ENCODE measurements at places on chromosomes 7 and 10.
A peak's percentile ranks its signal among the peaks of the same experiment; 100 is the strongest.

- DNase-seq: no peak
Observed at GRCh38 chr7:72234086-72234485, 178.1 kb downstream of the CALN1 start.

DNA sequence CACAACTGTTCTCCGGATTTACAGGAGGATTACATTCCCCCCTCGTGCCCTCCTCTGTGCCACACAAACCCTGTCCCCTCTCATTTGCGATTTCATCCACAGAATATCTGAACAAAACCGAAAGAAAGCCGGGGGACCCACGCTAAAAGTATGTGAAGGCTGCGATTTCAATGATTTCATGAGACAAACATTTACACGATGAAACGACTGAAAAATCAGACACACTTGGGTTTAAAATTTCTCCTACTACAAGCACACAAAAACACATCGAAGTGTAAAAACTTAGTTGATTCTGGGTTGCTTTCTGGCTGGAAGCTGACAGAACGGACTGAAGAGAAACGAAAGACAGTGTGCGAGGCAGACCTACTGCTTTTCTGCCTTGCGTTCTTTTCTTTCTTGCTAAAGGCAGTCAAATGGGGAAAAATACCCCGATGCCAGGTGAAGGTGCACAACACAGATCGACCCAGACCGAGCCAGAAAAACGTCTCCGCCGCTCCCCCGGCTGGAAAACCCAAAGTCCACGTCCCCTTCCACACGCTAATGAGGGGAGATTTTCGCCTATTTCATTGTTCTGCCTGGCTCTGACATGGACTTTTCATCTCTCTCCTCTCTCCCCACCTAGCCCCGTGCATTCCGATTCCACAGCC lies 1.2 kb downstream of the HIPK2 start:
- DNase-seq: peak; percentile 27

DNA sequence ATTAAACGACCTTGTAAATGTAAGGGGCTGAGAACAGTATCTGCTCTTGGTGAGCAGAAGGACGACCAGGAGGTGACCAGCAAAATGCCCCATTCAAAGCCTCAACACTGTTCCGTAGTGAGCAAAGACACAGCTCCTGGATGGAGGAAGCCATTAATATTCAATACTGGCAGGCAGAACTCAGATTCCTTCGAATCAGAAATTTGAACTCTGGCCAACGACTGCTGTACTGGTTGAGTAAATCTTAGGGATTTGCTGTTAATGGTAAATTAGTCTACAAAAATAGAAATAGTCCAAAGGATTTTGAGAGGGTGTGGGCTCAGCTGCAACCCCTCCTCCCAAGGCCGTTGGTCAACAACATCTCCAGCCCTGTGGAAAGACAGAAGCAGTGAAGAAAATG lies 130.5 kb upstream of the PFKP start:
- no peak for DNase-seq

GRCh38 chr7:152313831-152314604 lies 121.8 kb downstream of the KMT2C start:
- no peak for DNase-seq

DNA sequence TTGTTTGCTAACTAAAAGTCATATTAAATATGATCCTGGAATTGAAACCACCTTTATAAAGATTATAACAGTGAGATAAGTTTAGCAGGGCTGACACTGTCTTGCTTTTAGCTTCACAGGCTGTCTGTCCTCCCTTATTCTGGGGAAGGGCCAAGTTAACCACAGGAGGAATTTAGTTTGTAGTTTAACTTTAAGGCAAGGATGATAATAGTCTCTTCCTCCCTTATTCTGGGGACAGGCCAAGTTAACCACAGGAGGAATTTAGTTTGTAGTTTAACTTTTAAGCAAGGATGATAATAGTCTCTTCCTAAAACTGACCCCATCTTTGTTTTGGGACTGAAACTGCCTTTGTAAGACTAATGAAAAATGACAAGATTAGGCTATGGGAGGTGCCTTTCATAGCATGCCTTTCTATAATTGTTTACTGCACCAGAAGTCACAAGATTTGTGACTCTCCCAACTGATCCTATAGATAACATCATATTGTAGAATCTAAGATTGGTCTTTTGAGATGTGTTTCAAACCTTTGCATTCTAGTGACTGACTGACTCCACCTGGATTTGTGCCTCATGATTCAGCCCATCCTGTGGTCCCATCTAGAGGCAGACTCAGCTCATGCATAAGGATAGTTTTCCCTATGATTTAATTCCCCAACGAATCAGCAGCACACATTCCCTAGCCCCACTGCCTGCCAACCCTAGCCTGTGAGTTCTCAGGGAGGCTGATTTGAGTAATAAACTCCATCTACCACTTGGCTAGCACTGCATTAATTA lies 212.0 kb downstream of the MAGI2 start:
- no peak for DNase-seq

DNA sequence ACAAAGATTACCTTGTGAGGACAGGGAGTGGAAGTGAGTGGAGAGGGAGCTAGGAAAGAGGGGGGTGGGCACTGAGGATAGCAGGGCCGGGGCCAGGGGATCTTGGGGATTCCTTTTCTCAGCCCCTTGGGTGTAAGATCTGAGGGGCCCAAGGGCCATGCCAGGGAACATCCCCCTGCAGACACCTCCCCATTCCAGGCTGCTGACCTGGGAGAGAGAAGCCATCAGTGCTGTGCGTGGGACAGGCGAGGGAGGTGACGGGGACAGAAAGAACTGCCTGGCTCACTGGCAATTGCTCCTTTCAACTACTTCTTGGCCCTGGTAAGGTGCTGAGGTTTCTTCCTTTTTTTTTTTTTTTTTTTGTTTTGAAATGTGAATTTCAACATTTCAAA lies 12.0 kb upstream of the BTBD16 start:
- no peak for DNase-seq

GRCh38 chr7:134747326-134747725 lies 32.1 kb upstream of the CALD1 start:
- no peak for DNase-seq

- peak; percentile 10 for DNase-seq
Observed at GRCh38 chr10:32210306-32211045, 136.5 kb downstream of the EPC1 start.

GRCh38 chr7:112428715-112429114 lies 21.5 kb upstream of the IFRD1 start:
- DNase-seq: no peak

- DNase-seq: no peak
Observed at GRCh38 chr10:114953047-114953446, 15.1 kb downstream of the TRUB1 start.

DNA sequence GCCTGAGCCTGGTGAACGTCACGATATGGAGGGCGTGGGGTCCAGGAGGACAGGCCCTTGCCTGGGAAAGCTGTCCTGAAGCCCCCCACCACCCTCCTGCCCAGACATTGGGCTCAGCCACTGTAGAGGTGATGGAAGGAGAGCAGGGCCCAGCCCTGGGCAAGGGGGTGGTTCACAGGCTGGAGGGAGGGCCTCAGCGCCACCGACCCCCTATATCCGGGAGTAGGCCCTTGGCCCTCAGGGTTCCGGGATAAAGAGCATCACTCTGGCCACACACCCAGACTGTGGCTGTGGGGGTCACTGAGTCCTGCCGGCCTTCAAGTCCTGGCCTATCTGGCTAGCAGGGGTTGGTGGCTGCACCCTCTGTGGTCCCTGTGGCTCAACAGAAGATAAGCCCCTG lies 55.3 kb upstream of the GTF2IRD1 start:
- no peak for DNase-seq

DNA sequence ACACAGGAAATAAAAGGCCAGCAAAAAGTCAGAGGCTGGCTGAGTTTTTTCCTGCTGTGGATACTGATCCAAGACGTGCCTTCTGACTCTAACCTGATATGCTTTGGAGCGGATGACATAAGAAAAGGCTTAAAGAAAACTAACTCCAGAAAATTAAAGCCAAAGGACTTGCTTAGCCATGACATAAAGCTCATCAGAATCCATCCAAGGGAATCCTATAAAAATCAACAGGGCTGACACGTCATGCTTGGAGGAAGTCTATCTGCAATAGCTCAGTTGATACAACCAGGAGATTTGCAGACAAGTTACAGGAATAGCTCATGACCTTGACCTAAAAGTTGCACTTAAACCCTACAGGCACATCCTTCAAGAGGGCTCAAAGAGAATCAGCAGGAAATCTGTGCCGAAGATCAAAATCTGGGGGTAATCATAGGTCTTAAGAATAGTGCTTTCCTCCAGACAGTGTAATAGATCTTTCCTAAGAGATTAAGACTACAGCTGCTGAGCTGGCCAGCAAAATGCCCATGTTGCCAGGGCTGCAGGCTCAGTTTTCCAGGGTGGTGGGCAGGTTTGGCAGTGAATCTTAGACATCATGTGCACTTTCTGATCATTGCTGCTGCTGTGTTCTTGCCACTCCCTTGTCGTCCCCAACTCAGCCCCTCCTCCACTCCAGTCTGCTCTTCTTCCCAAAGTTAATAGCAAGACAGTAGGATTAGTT lies 111.5 kb upstream of the SVIL start:
- no peak for DNase-seq

DNA sequence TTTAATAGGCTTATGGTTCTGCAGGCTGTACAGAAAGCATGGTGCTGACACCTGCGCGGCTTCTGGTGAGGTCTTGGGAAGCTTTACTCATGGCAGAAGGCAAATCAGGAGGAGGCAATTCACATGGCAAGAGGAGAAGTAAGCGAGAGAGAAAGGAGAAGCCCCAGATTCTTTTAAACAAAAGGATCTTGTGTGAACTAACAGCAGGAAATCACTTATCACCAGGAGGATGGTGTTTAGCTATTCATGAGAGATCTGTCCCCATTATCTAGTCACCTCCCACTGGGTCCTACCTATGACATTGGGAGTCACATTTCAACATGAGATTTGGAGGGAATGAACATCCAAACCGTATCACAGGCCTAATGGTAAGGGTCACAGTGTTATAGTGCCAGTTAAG lies 678.0 kb upstream of the KCND2 start:
- no peak for DNase-seq

GRCh38 chr10:48990226-48990625 lies 50.6 kb upstream of the LRRC18 start:
- DNase-seq: no peak

DNA sequence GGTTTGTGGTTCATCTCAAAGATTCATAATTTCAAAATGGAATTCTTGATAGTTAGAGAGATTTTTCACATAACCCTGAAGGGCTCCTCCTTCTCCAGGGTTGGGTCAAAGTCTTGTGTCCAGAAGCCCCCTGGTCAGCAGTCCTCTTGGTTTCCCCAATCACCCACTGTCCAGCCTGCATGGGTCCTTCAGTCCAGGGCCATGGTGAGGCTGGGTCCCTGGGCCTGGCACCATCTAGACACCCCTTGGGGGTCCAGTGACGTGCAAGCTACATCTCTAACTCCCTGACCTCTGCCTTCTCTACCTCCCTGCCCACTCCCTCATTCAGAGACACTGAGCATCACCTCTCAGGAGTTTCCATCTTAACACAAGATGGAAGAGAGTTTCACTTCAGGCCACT lies 26.1 kb downstream of the ANXA8 start:
- no peak for DNase-seq

DNA sequence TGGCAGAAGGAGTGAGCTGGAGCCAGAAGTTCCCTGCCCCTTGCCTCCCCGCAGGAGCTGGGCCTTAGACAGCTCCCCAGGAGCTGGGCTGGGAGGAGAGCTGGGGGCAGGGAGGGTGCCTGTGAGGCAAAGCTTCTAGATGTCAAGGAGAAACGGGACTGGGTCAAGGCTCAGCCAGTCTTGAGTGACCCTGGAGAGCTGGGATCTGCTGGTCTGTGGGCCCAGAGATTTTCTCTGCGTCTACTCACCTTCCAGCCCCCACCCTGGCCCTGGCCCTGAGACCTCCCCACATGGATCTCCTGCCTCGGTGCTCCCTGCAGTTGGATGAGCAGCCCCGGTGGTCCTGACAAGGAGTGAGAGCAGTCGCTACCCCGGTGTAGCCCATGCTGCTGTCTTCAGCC lies 20.3 kb upstream of the SHH start:
- DNase-seq: no peak

GRCh38 chr10:3107426-3107961 lies 40.1 kb downstream of the PFKP start:
- no peak for DNase-seq

GRCh38 chr10:55263327-55263726 lies 462.3 kb upstream of the PCDH15 start:
- DNase-seq: no peak

GRCh38 chr10:24722676-24723385 lies 856 bp downstream of the ARHGAP21 start:
- DNase-seq: peak; percentile 45

GRCh38 chr7:42574685-42575084 lies 337.2 kb downstream of the C7orf25 start:
- no peak for DNase-seq

GRCh38 chr7:56097700-56098099 lies 4.9 kb upstream of the PHKG1 start:
- no peak for DNase-seq

DNA sequence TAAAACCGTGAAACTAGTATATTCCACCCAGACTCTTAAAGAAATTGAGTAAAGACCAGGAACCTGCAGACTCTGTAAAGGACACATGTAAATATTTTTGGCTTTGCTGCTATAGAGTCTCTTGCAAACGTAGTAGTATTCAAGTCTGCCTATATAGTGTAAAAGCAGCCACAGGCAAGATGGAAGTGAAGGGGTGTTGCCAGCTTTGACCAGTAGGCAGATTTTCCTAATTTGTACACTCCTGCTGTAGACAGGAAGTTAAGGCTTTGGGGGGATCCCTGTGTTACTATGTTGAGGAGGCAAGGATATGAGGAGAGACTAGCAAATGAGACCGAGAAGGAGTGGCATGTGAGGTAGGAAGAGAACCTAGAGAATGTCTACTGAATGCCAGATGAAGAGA lies 27.7 kb downstream of the WAC start:
- DNase-seq: no peak

DNA sequence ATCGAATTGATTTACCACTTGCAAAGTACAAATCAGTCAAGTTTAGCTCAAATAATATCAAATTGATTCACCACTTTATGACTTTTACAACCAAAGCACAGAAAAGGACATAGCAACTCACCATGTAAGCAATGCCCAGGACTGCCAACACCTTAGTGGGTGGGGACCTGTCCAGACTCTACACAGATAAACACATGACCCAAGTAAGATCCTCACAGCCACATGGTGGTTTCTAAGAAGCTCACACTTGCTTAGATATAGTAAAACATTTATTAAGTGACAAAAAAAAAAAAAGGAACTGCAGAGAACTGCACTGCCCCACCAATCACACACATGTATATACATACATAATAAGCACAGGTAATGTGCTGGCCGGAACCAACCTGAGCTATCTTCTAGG lies 116.2 kb downstream of the SLC25A13 start:
- DNase-seq: no peak

DNA sequence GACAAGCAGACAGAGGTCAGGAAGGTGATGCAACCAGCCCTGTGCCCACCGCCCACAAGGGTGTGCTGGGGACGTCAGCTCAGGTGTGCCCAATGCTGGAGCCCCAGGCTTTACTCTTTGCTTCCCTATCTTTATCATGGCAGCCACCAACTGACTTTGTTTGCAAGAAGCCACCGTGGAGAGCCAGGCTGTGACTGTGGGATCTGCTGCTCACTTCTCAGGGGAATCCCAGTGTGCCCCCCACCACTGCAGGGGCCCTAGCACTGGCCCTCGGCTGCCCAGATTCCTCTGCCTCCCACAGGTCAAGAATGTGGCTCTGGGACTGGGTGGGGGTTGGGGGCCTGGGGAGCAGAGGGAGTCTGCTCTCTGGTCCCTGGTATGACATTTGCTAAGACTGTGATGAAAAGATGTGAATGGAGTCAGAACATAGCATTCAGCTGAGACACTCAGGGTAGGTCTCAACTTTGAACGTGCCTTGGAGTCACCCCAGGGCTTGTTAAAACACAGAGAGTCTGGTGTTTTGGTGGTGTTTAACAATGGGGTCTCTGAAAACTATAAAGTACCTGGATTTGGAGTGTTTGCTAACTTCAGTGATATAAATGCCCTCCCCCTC lies 47.3 kb downstream of the ARHGAP22 start:
- no peak for DNase-seq

- no peak for DNase-seq
Observed at GRCh38 chr7:136869001-136869961, 829 bp downstream of the CHRM2 start.

Data from stimulated activated CD4-positive, alpha-beta T cell treated with anti-CD3 and anti-CD28 coated beads, Interleukin-4, amount 100 ng/mL, for 24 hours (primary cell).